ENCODE measurements at places on chromosomes 11 and 22. TPM values are rescaled to one million over a fixed set of nuclear protein-coding genes. Genes with fewer than 3 reads are reported as not detected.

- DNase-seq: peak; percentile 80
Measured at GRCh38 chr11:62925745-62926679, 4.8 kb upstream of the CHRM1 start.

DNA sequence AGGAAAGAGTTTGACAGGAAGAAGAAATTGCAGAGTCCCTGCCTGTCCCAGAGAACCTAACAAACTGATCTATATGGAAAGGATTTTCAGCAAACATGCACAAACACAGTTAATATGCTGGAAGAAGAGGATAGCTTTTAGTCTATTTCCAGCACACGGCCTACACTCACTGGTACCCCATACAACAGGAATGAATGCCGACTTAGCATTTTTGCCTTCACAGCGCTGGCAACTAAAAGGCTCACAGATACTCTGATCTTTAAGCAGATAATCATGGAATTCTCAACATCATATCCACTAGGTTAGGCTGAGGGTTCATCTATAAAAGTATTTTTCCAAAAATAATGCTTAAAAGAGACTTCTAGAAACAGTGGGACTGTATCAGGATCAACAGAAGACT lies 9.8 kb upstream of the TUBA8 start:
- DNase-seq: no peak

DNA sequence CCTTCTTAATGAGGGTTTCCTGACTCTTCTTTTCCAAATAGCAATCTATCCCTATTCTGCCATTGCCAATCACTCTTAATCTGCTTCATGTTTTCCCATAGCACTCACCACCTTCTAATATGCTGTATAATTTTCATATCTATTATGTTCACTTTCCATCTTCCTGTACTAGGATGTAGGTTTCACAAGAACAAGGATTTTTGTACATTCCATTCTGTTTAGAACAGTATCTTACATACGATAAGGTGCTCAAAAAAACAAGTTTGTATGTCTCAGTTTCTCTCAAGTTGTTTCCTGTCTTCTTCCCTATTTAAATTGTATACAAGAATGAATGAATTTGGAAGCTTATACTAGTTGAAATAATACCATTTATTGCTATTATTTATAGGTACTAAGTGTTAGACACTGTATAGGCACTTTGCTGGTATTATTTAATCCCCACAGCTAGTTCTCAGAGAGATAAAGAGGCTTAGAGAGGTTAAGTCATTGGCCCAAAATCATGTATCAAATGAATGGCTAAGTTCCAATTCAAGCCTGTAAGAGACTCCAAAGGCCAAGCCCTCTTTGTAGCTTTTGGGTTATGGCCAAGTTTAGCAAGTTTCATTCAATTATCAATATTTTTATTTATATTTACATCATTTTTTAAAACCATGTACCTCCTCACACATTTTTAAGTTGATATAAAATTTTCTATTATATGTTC lies 134.7 kb downstream of the PAX6 start:
- DNase-seq: no peak

- DNase-seq: no peak
Measured at GRCh38 chr11:19072464-19072863, 11.9 kb upstream of the MRGPRX2 start.

GRCh38 chr22:18120857-18121256 lies 10.2 kb downstream of the TUBA8 start:
- peak; percentile 2 for DNase-seq

GRCh38 chr11:45724153-45724552 lies 58.7 kb upstream of the CHST1 start:
- no peak for DNase-seq

KCNQ1 gene
- 4.7 TPM for total RNA-seq

All from posterior vena cava (tissue), 2 donors.